ENCODE measurements at places on chromosomes 16 and 17.
A peak's percentile ranks its signal among the peaks of the same experiment; 100 is the strongest.

- DNase-seq, result no peak
- no peak overlapping the region for H3K27ac ChIP-seq
- no peaks in the 10 kb centered on the region for H3K27me3 ChIP-seq
- H3K4me1 ChIP-seq, result no peaks in the 10 kb centered on the region
- H3K4me3 ChIP-seq, result no peak overlapping the region
- no peaks in the 10 kb centered on the region for H3K36me3 ChIP-seq
These were observed 910.5 kb downstream of the CDH11 start for GRCh38 chr16:64211331-64211730.

DNA sequence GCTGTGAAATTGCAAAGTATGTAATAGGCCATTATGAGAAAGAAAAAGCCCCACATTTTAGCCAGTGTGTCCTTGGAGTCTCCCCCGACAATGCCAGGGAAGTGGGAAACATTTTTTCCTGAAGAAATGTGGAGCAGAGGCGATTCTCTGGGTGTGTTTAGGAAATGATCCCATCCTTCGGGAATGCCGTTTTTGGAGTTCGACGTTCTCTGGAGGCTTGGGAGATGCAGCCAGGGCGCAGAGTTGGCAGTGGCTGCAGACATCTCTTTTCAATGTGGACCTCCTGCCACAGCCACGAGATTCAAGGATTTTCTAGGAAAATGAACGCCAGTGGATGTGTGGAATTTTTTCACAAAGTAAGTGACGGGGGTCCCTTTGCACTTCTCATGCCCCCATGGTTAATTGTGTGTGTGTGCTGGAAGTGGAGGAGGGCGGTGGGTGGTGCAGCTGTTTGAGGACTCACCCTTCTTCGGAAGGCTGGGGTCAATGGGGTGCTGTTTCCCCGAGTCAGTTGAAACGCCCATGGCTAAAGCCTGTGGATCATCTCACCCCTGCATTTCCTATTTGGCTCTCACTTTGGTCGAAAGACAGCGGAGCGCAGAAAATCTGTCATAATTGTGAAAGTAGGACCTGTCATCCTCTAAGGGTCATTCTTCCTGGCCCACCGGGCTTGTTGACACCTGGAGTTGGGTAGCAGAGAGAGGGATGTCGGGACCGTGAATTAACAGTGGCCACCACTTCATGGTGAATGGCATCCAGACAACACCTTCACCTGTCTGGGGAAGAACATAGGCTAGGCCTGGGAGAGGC, 73.2 kb downstream of the CMIP start:
- DNase-seq, result no peak
- H3K27me3 ChIP-seq, result no peaks in the 10 kb centered on the region
- H3K27ac ChIP-seq, result no peak overlapping the region
- H3K4me1 ChIP-seq, result no peaks in the 10 kb centered on the region

DNA sequence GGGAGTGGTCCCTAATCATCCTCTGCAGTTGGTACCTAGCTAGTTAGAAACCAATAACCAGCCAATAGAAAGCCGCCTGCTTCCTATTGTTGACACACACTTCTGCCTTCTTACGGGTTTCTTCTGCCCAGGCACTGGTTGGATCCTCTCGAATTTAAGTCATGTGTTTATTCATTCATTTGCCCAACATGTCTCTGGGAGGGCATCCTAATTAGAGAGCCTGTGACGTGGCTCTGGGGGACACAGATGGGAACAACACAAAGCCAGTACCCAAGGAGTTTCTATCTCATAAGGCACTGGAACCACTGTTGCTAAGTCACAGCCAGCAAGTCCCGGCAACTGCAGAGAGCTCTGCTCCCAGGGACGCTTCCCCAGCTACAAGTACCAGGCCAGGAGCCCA, 300.7 kb upstream of the TNRC6C start:
- no peaks in the 10 kb centered on the region for H3K36me3 ChIP-seq
- H3K27ac ChIP-seq, result no peak overlapping the region
- peaks cover 2% of the 10 kb centered on the region for H3K4me1 ChIP-seq
- no peaks in the 10 kb centered on the region for H3K27me3 ChIP-seq

DNA sequence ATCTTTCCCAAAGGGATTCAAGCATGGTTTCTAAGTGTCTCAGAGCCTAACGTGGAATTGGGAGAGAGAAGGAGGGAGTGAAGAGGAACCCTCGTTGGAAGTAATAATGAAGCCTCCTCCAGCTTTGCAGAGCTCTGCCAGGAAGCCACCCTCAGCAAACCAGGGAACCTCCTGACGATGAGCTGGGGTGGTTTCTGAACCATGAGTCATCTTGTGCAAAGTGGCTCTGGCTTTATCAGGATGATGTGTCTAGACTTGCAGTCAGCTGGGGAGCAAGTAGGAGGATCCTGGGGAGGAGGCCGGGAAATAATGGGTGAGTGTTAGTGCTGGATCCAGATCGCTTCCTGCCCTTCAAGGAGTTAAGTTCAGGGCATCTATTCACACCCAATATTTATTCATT, 191.7 kb upstream of the RBFOX1 start:
- H3K36me3 ChIP-seq, result no peaks in the 10 kb centered on the region
- no peak overlapping the region for H3K27ac ChIP-seq
- H3K4me1 ChIP-seq, result no peaks in the 10 kb centered on the region
- no peak for DNase-seq

DNA sequence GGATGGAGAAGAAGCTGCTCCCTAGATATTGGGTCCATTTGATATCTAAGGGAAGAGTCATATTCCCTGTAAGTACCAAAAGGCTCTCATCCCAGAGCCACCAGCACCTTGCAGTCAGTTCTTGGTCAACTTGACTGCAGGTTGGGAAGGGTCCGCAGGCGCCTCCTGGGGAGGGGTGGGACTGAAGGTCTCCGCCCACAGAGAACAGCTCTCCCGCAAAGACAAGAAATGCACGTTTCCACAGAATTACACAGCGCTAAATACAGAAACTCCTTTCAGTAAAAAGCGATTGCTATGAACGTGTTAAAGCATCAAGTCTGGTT, 864 bp upstream of the CTCF start:
- no peaks in the 10 kb centered on the region for H3K27me3 ChIP-seq
- peaks cover 2% of the 10 kb centered on the region for H3K4me1 ChIP-seq
- peak overlapping the region; percentile 76 for H3K4me3 ChIP-seq
- H3K27ac ChIP-seq, result peak overlapping the region; percentile 75
- DNase-seq, result no peak
- no peaks in the 10 kb centered on the region for H3K36me3 ChIP-seq

GRCh38 chr17:7775051-7775450, 57.5 kb downstream of the DNAH2 start:
- no peak overlapping the region for H3K27ac ChIP-seq
- no peaks in the 10 kb centered on the region for H3K4me1 ChIP-seq
- H3K36me3 ChIP-seq, result no peaks in the 10 kb centered on the region
- no peak for DNase-seq
- no peak overlapping the region for H3K4me3 ChIP-seq
- H3K27me3 ChIP-seq, result no peaks in the 10 kb centered on the region

GRCh38 chr17:72432881-72433280, 312.1 kb downstream of the SOX9 start:
- H3K36me3 ChIP-seq, result no peaks in the 10 kb centered on the region
- no peak overlapping the region for H3K27ac ChIP-seq
- peaks cover 3% of the 10 kb centered on the region for H3K4me1 ChIP-seq
- DNase-seq, result no peak
- no peaks in the 10 kb centered on the region for H3K27me3 ChIP-seq

DNA sequence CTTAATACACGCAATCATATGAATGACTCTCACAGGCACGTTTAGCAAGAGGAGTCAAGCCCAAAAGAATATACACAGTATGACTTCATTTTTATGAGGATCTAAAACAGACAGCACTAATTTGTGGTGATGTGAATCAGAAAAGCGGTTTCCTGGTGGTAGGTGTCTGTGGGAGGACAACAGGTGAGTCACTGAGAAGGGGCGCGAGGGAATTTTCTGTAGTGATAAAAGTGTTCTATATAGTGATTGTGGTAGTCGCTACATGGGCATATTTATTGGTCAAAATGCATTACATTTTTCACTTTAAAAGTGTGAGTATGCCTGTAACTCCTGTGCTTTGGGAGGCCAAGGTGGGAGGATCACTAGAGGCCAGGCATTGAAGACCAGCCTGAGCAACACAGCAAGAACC, 7.6 kb upstream of the TNRC6A start:
- H3K36me3 ChIP-seq, result no peaks in the 10 kb centered on the region
- H3K27me3 ChIP-seq, result no peaks in the 10 kb centered on the region
- no peaks in the 10 kb centered on the region for H3K4me1 ChIP-seq
- no peak for DNase-seq

DNA sequence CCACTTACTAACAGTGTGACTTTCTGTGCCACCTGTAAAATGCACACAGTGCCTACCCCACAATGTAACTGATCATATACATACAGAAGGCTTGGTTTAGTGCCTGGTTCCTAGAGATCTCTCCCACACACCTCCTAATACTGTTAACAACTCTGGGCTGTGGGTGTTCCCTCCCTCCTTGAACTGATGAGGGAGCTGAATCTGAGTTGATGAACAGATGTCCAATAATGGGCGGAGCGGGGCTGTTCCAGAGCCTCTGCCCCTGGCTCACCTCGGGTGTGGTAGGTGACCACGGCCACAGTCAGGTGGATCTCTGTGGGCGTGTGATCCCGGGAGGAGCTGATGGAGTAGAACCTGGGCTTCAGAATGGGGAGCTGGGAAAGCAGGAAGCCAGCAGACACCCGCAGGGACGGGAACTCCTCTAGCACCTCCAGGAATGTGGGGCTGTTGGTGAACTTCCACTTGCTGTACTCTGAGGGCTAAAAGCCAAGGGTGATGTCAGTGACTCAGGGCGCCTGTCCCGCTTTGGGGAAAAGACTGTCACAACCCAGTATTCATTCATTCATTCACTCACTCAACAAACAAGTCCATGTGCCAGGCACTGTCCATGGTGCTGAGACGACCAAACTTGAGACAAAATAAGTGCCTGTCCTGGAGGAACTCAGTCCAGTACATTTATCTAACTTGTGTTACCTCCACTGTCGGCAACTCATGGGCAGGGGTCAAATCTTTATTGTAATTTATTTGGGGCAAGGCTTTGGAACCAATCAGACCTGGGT, 37.6 kb downstream of the NOS2 start:
- H3K27ac ChIP-seq, result no peak overlapping the region
- DNase-seq, result no peak
- H3K36me3 ChIP-seq, result no peaks in the 10 kb centered on the region
- H3K4me3 ChIP-seq, result no peak overlapping the region
- H3K27me3 ChIP-seq, result no peaks in the 10 kb centered on the region
- no peaks in the 10 kb centered on the region for H3K4me1 ChIP-seq

- no peak for DNase-seq
- no peaks in the 10 kb centered on the region for H3K36me3 ChIP-seq
- no peak overlapping the region for H3K4me3 ChIP-seq
- no peaks in the 10 kb centered on the region for H3K4me1 ChIP-seq
- H3K27me3 ChIP-seq, result no peaks in the 10 kb centered on the region
These were observed 21.5 kb upstream of the SPN start for GRCh38 chr16:29641561-29641960.

- H3K36me3 ChIP-seq, result no peaks in the 10 kb centered on the region
- no peak overlapping the region for H3K4me3 ChIP-seq
- no peak overlapping the region for H3K27ac ChIP-seq
- peaks cover 6% of the 10 kb centered on the region for H3K4me1 ChIP-seq
- H3K27me3 ChIP-seq, result no peaks in the 10 kb centered on the region
- DNase-seq, result no peak
These were observed 188.1 kb downstream of the CCDC182 start for GRCh38 chr17:57556977-57557376.

DNA sequence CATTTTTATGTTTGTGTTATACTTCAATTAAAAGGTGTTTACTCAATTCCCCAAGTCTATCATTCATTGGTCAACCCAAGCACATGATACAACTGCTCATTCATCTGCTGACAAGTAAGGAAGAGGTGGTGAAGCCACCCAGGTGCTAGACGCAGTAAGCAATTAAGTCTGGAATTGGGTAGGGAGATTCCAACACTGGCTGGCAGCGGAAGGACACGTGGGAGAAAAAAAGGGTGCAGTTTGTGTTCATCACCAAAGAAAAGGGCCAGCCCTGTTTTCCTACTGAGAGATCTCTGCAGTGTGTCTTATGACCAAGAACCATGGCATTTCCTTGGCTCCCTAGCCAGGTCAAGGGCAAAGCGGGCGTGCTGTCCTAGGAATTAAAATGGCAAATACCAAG, 11.8 kb upstream of the ZNF23 start:
- H3K27ac ChIP-seq, result no peak overlapping the region
- peaks cover 2% of the 10 kb centered on the region for H3K36me3 ChIP-seq
- H3K4me1 ChIP-seq, result no peaks in the 10 kb centered on the region
- no peak for DNase-seq
- no peak overlapping the region for H3K4me3 ChIP-seq
- no peaks in the 10 kb centered on the region for H3K27me3 ChIP-seq

DNA sequence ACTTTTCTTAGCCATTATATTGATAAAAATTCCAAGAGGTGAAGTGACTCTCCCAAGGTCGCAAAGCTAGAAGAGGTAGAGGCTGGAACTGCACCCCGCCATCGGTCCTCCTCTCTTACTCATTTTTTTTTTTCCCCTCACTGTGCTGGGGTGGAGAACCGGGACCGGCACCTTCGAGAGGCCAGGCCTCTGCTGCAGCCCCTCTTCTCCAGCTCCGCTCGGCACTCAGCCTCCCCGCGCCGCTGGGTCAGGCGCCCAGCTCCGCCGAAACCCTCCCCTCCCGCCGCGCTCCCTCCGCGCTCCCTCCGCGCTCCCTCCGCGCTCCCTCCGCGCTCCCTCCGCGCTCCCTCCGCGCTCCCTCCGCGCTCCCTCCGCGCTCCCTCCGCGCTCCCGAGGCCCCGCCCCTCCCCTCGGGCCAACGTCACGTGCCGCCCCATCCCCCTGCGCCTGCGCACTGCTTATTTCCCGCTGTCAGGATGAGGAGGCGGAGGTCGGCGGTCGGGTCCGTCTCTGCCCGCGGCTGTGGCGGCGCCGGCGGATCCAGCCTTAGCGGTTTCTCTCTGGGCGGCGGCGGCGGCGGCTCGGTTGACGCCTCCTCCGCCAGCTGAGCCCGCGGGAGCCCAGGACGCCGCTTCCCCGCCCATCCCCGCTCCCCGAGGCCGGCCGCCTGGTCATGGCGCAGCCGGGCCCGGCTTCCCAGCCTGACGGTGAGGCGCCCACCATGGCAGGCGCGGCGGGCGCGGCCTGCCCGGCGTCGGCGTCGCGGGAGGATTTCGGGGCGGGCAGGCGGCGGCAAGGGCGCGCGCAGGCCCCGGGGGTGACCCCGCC, at the start of gene RABEP1:
Gene RABEP1, plus strand, starts transcription at position 471 of the 828 bp plus-strand sequence. Its CDS starts 203 bp downstream, at position 674.
- H3K4me1 ChIP-seq, result peaks cover 2% of the 10 kb centered on the region
- peak; percentile 31 for DNase-seq
- H3K27ac ChIP-seq, result no peak within 1 kb of the TSS
- peak within 1 kb of the TSS; percentile 70 for H3K4me3 ChIP-seq

GRCh38 chr17:12021623-12022140, 1.0 kb downstream of the MAP2K4 start:
- H3K27me3 ChIP-seq, result no peaks in the 10 kb centered on the region
- H3K4me1 ChIP-seq, result no peaks in the 10 kb centered on the region
- H3K27ac ChIP-seq, result no peak overlapping the region
